CD4-positive, CD25-positive, alpha-beta regulatory T cell (primary cell): ENCODE measurements at places on chromosomes 3 and 15. TPM values are rescaled to one million over a fixed set of nuclear protein-coding genes. Genes with fewer than 3 reads are reported as not detected.

DNA sequence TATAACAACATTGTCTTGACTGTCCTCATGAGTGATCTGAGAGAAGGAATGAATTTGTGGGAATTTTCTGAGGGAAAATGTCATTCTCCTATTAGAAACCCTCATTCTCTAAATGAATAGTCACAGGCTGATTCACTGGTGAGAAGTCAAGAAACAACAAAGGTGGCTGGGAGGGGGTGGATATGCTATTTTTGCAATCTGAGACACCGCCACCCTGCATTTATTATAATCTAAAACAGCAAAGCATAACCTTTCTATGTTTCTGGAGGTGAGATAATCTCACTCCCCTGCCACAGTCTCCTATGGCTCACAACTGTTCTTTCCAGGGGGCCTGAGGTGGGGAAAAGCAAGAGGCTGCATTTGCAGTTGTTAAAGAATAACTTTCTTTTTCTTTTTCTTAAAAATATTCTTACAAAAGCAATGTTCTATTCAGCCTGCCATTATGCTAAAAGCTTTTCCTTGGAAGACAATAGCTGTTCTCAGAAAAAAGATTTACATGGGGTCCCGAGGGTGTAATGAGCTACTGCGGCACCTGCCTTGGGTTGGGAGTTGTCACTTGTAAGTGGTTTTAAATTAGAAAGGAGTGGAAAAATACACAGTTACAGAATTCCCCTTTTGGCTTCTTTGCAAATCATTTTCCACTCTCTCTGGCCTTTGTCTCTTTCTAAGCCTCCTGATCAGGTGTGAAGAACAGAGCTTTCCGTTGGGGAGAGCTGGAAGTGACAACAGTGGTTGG is 220.9 kb downstream of the AGBL1 start:
- H3K4me3 ChIP-seq, result no peak overlapping the region
- H3K4me1 ChIP-seq, result no peaks in the 10 kb centered on the region
- no peak overlapping the region for H3K27ac ChIP-seq
- no peaks in the 10 kb centered on the region for H3K36me3 ChIP-seq
- DNase-seq, result no peak
- no peaks in the 10 kb centered on the region for H3K27me3 ChIP-seq

GRCh38 chr3:21913791-21914190 is 162.8 kb upstream of the ZNF385D start:
- H3K4me1 ChIP-seq, result no peaks in the 10 kb centered on the region
- DNase-seq, result no peak
- H3K27ac ChIP-seq, result no peak overlapping the region
- no peak overlapping the region for H3K4me3 ChIP-seq
- no peaks in the 10 kb centered on the region for H3K36me3 ChIP-seq

GRCh38 chr15:78969687-78970349 is 25.0 kb upstream of the CTSH start:
- H3K27me3 ChIP-seq, result no peaks in the 10 kb centered on the region
- no peaks in the 10 kb centered on the region for H3K4me1 ChIP-seq

DNA sequence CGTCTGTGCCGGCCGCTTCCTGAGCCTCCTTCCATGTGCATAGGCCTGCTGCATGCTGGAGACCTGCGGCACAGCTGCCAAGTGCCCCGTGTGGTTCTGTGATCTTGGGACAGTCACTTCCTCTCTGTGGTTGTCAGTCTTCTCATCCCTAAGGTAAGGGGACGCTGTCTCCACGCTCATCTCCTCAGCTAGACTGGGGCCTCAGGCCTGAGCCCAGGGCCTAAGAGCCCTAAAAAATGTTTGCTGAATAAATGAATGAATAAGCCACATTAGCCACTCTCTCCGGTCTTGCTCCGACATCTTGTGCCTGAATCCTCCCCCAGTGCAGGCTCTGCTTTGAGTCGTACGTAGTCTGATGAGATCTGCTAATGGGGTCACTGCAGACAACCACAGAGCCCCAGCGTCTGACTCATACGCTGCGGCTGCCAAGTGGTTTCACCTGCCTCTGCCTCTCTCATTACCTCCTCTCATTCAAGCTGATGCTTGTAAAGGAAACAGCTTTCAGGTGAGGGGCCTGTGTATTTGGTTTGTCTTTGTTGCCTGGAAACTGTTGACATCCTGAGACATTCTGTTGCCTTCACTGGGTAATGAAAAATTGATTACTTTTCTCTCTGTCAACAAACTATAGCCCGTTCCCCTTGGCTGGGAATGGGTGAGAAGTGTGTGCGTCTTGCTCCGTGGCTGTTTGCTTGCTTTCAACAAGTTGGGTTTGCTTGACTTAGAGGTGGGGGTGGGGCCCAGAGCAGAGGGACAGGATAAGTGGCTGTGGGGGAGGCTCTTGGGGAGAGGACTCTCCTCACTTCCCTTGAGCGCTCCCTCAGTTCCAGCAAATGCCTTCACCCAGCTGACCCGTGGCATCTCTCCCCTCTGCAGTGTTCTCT is 15.9 kb downstream of the RPLP1 start:
- no peaks in the 10 kb centered on the region for H3K36me3 ChIP-seq
- no peaks in the 10 kb centered on the region for H3K27me3 ChIP-seq
- peak overlapping the region; percentile 94 for H3K27ac ChIP-seq
- H3K4me1 ChIP-seq, result peaks cover 27% of the 10 kb centered on the region

- peaks cover 9% of the 10 kb centered on the region for H3K4me1 ChIP-seq
- DNase-seq, result no peak
- peaks cover 71% of the 10 kb centered on the region for H3K36me3 ChIP-seq
- H3K27ac ChIP-seq, result no peak overlapping the region
- no peak overlapping the region for H3K4me3 ChIP-seq
Observed at GRCh38 chr3:132713977-132714727, 8.1 kb downstream of the NPHP3 start.

DNA sequence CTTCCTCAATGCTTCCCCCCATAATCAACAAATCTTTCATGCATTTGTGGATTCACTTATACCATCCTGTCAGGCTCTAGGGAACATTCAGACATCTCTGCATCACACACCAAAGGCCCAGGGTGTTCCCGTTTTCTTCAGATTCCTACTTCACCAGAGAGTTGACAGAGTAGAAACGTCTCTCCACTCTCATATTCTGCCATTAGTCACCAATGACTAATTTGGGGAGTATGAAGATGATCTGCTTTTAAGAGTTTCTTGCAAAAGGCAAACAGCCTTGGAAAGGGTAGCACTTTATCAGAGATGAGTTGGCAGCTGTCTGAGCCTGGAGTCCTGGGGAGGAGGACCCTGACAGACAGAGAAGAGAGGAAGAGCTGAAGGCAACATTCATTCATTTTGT is 55.8 kb upstream of the DGKG start:
- H3K27ac ChIP-seq, result no peak overlapping the region
- peaks cover 4% of the 10 kb centered on the region for H3K27me3 ChIP-seq
- DNase-seq, result no peak
- peaks cover 9% of the 10 kb centered on the region for H3K4me1 ChIP-seq

- no peak for DNase-seq
- H3K4me3 ChIP-seq, result no peak overlapping the region
- no peaks in the 10 kb centered on the region for H3K4me1 ChIP-seq
- H3K27me3 ChIP-seq, result no peaks in the 10 kb centered on the region
- no peaks in the 10 kb centered on the region for H3K36me3 ChIP-seq
Observed at GRCh38 chr3:161508852-161509477, 12.4 kb downstream of the OTOL1 start.

- DNase-seq, result no peak
- no peak overlapping the region for H3K4me3 ChIP-seq
- H3K27me3 ChIP-seq, result no peaks in the 10 kb centered on the region
- H3K27ac ChIP-seq, result no peak overlapping the region
Observed at GRCh38 chr3:135806317-135806716, 159.2 kb upstream of the PPP2R3A start.

DNA sequence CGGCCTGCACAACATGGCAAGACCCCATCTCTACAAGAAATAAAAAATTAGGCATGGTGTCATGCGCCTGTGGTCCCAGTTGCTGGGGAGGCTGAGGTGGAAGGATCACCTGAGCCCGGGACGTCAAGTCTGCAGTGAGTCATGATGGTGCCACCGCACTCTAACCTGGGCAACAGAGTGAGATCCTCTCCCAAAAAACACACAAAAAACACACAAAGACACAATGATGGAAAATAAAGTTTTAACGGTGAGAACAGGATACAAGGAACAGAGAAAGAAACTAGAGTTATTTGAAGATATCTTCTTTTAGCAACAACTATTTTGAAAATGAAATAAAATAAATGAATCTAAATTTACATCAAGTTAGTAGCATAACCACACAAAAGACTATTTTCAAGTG is 12.0 kb downstream of the CLASP2 start:
- H3K27me3 ChIP-seq, result no peaks in the 10 kb centered on the region
- DNase-seq, result no peak
- H3K27ac ChIP-seq, result no peak overlapping the region
- no peak overlapping the region for H3K4me3 ChIP-seq

GRCh38 chr3:178139116-178139515 is 397.1 kb upstream of the KCNMB2 start:
- H3K27me3 ChIP-seq, result no peaks in the 10 kb centered on the region
- H3K4me3 ChIP-seq, result no peak overlapping the region
- H3K36me3 ChIP-seq, result no peaks in the 10 kb centered on the region
- no peak overlapping the region for H3K27ac ChIP-seq

- no peaks in the 10 kb centered on the region for H3K27me3 ChIP-seq
- no peaks in the 10 kb centered on the region for H3K36me3 ChIP-seq
- no peak overlapping the region for H3K4me3 ChIP-seq
- no peak overlapping the region for H3K27ac ChIP-seq
- no peaks in the 10 kb centered on the region for H3K4me1 ChIP-seq
Observed at GRCh38 chr3:44805960-44806359, 44.4 kb downstream of the KIF15 start.

GRCh38 chr3:156323466-156323865 is 203.1 kb downstream of the KCNAB1 start:
- peaks cover 5% of the 10 kb centered on the region for H3K27me3 ChIP-seq
- no peaks in the 10 kb centered on the region for H3K4me1 ChIP-seq
- H3K27ac ChIP-seq, result no peak overlapping the region
- no peaks in the 10 kb centered on the region for H3K36me3 ChIP-seq

DNA sequence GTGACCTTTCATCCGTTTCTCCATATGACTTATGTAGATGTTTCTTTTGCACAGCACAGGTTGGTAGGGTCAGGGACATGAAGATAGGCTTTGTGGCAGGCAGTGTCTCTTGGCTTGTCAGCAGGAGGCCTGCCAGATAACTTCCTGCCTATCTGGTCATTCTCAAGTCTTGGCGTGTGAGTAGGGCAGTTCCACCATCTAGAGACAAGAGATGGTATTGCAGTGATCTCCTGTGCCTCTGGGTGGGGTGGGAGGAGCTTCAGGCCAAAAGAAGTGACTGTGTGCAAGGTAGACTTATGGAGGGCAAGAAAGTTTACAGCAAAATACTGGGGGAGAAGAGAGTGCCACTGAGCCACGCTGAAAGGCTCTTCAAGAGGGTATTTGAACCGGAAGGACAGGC is 11.0 kb downstream of the TEX264 start:
- peak overlapping the region; percentile 72 for H3K4me3 ChIP-seq
- H3K27ac ChIP-seq, result peak overlapping the region; percentile 67
- no peaks in the 10 kb centered on the region for H3K27me3 ChIP-seq
- peak; percentile 86 for DNase-seq
- H3K36me3 ChIP-seq, result peaks cover 18% of the 10 kb centered on the region

GRCh38 chr3:188468196-188468595 is 314.2 kb downstream of the LPP start:
- no peaks in the 10 kb centered on the region for H3K27me3 ChIP-seq
- H3K36me3 ChIP-seq, result no peaks in the 10 kb centered on the region
- no peak for DNase-seq
- no peak overlapping the region for H3K4me3 ChIP-seq

DNA sequence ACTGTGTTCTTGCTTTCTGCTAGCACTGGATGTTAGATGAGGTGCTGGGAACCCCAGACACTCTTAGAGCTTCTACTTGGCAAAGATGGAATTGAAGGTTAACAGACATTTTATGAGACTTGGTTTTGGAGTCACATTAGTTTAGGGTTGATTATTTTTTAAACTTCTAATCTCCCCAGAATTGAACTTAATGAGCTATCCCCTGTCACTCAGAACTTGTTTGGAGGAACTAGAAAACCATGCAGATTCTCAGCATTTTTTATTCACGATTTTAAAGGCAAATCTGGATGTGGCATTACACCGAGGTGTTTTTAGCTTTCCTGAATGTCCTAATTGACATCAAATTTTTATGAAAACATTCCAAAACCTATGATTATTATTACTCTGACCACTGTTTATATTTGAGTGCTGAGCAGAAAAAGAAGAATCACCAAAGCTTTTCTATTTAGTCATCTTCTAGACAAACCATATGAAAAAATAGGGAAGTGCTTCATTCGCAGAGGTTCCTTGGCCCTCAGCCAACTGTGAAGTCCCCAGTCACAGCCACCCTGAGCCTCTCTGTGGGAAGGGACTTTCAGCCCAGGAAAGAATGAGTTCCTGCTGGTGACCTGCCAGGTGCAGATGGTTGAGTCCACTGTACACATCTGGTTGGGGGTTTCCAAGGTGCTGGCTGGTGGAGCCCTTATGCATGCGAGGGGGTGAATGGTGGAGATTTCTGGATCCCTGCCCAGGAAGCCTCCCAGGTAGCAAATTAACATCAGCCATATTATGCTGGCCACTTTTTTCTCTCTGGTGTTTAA is 196.0 kb upstream of the TOPAZ1 start:
- no peaks in the 10 kb centered on the region for H3K4me1 ChIP-seq
- no peak for DNase-seq
- H3K4me3 ChIP-seq, result no peak overlapping the region
- H3K36me3 ChIP-seq, result no peaks in the 10 kb centered on the region
- H3K27ac ChIP-seq, result no peak overlapping the region
- H3K27me3 ChIP-seq, result no peaks in the 10 kb centered on the region

GRCh38 chr3:154243353-154243752 is 80.9 kb downstream of the DHX36 start:
- no peak overlapping the region for H3K27ac ChIP-seq
- no peaks in the 10 kb centered on the region for H3K27me3 ChIP-seq
- H3K36me3 ChIP-seq, result no peaks in the 10 kb centered on the region
- H3K4me1 ChIP-seq, result no peaks in the 10 kb centered on the region
- no peak for DNase-seq

DNA sequence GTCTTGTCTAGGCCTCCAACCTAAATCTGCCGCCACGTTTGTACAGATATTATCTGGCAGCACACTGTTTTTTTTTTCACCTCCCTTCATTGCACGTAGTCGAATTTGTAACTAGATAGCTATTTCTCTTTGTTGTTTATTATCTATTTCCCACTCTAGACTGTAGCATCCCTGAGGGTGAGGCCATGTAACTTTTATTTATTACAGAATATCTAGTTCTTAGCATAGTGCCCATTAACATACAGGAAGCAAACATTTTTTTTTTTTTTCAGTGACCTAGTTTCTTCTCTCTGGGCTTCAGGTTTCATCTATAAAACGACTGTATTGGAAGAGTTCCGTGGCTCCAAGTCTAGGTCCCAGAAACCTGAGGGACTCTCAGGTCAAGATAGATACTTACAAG is 354.3 kb downstream of the FGF12 start:
- no peaks in the 10 kb centered on the region for H3K27me3 ChIP-seq
- H3K4me1 ChIP-seq, result no peaks in the 10 kb centered on the region
- no peaks in the 10 kb centered on the region for H3K36me3 ChIP-seq
- no peak overlapping the region for H3K4me3 ChIP-seq
- no peak for DNase-seq
- no peak overlapping the region for H3K27ac ChIP-seq

MBD4 gene
- 44.6 TPM for total RNA-seq

GRM7 gene
- total RNA-seq, result not detected

CPN2 gene
- total RNA-seq, result not detected

SLC22A14 gene
- not detected for total RNA-seq

FAM240A gene
- not detected for total RNA-seq

GALNT15 gene
- total RNA-seq, result not detected

GOLGA8Q gene
- total RNA-seq, result 0.52 TPM

STAC gene
- total RNA-seq, result 0.62 TPM

CCR1 gene
- 0.17 TPM for total RNA-seq

FANCD2OS gene
- not detected for total RNA-seq

HES1 gene
- 10.5 TPM for total RNA-seq

LHFPL4 gene
- not detected for total RNA-seq
